ENCODE measurements at places on chromosomes 6 and 20.
A peak's percentile ranks its signal among the peaks of the same experiment; 100 is the strongest.

- DNase-seq = no peak
Measured at GRCh38 chr20:60469829-60470228, 511.6 kb downstream of the CDH26 start.

- no peak for DNase-seq
Measured at GRCh38 chr6:19818805-19819204, 18.4 kb upstream of the ID4 start.

- DNase-seq = peak; percentile 4
Measured at GRCh38 chr20:51594236-51595057, 51.9 kb upstream of the NFATC2 start.

DNA sequence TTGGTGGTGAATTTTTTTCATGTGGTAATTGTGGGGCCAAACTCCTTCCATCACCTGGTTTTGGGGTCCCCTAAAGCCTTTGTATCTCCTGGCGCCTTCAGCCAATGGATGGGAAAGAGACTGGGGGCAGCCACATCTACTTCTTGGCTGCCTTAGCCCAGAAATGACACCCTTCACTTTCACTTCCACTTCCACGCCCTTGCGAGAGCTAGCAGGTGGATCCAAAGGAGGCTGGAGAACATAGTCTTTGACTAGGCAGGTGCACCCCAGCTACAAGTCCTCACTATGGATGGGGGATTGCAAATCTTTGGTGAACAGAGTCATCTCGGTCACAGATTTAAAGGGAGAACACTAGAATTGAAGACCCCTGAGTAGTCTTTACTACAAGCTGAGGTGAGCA, 70.8 kb downstream of the NDUFAF5 start:
- no peak for DNase-seq

GRCh38 chr6:152316024-152316423, 321.1 kb downstream of the SYNE1 start:
- DNase-seq = peak; percentile 91

DNA sequence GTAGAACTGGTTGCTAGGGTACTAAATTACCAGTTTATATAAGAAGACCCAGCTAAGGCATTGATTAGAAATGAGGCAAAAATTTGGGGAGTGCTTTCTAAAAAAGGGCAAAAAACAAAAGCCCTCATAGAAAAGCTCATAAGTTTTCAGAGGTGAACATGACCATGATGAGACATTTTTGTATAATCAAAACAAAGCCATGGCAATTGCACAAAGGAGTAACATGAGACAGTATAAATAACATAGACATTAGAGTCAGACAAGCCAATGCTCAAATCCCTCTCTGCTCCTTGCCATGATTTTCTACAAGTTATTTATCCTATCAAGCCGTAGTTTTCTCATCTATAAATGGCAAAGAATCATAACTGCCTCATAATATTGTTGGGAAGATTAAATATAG, 112.2 kb upstream of the ADTRP start:
- DNase-seq = no peak

GRCh38 chr6:115004204-115004603, 661.4 kb upstream of the HS3ST5 start:
- DNase-seq = no peak

- no peak for DNase-seq
Measured at GRCh38 chr6:148223424-148223842, 119.2 kb upstream of the SASH1 start.

GRCh38 chr6:93468291-93468690, 48.9 kb upstream of the EPHA7 start:
- DNase-seq = no peak

DNA sequence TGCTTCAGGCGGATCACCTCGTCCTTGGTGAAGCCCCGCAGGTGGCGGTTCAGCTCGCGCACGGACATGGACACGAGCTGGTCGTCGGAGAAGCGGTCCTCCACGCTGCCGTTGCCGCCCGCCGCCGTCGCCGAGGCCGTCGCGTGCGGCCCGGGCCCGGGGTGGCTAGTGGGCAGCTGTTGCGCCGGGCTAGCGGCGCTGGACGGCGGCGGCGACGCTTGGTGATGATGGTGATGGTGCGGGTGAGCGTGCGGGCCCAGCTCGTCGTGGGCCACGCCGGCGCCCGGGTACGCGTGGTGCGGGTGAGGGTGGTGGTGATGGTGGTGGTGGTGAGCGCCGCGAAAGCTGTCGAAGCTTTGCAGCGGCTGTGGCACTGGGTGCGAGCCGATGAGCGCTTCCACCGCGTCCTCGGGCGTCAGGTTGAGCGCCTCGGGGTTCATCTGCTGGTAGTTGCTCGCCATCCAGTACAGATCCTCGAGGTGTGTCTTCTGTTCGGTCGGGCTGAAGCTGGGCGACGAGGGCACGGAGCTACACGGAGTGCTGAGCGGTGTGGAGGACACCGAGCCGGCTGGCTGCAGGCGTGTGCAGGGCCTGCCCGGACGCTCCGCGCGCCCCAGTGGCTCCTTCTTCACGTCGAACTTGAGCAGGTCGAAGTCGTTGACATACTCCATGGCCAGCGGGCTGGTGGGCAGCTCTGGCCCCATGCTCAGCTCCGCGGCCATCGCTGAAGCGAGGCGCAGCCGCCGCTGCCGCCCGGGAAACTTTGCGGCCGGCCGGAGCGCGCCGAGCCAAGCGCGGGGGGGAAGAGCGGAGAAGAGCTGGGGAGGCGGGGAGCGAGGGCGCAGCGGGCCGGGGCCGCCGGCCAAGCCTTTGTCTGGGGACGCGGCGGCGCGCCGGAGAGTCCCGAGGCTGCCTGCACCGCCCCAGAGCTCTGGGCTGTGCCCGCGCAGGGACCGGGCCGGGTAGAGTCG, 622 bp downstream of the MAFB start:
- no peak for DNase-seq

GRCh38 chr6:40295251-40295950, 291.8 kb downstream of the LRFN2 start:
- DNase-seq = no peak

GRCh38 chr6:163309491-163310026, 105.0 kb upstream of the QKI start:
- DNase-seq = no peak

GRCh38 chr6:150169609-150170008, 26.8 kb downstream of the PPP1R14C start:
- DNase-seq = peak; percentile 60

DNA sequence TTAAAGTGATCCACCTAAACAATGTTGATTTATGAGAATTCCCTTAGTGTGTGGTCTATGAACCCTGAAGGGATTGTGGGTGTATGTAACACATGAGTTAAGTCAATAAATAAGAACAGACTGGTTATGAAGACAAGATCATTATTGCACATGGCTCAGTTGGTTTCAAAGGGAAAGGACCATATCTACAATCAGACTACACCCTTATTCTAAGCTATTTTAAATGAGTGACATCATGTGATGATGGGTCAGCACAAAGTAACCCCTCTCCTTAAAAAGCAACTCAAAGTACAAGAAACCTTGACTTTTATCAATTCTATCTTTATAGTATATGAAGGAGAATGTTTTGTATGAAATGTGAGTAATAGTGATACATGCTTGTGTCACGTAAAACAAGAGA, 15.3 kb upstream of the ZSCAN23 start:
- DNase-seq = no peak

- peak; percentile 46 for DNase-seq
Measured at GRCh38 chr20:63553933-63554290, at the start of gene FNDC11. Gene FNDC11 (plus strand): TSS chr20:63554159. CDS start chr20:63555664, 1,505 bp downstream.

DNA sequence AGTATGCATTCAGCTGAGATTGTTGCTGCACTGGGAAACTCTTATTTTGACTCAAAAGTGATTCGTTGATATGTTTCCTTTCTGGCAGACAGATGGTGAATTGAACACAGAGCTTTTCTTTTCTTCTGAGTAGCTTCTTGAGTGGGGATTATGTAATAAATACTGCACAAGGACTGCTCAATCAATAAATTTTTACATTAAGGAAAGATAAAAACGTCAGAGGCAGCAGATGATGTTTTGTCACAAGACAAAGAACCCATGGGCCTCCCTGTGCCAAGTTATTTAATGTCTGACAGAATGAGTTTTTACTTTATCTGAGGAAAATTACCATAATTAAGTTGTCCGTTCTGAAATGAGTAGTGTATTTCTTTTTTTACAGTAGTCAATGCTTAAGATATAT, 460.3 kb downstream of the UTRN start:
- DNase-seq = no peak

DNA sequence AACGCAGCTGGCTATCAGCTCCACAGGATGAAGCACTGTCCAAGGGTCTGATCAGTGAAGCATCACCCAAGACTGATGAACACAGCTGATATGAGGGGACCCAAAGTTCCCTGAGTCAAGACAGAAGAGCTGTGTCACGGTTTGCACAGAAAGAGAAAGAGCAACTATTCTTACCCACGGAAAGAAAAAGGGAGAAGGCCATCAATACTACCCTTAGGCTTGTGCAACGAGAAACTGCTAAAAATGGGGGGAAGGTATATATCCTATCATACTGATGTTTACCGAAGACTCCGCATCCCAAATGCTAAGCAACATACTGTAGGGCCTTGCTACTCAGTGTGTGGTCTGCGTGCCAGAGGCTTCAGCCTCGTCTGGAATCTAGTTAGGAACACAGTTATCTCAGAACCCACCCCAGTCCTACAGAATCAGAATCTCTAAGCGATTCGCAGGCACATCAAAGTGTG, 665 bp downstream of the FASTKD5 start:
- peak; percentile 27 for DNase-seq

DNA sequence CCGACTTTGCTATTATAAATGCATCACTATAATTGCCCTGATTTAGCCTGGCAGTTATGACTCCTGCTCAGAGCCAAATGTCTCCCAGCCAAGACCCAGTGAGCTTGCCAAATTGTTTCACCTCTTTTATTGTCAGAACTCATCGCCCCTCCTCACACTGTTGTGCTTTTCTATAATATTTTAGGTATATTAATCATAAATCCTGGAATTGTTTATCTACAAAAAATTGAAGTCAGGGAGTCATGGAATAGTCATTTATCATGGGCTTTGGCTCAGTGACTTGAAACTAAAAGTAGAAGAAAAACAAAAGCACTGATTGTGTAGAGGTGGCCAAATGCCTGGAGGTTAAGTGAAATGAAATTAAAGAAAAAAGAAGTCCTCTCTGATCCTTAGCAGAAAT, 85.6 kb downstream of the PFDN4 start:
- DNase-seq = no peak

GRCh38 chr20:4973330-4974097, 27.8 kb downstream of the SLC23A2 start:
- DNase-seq = peak; percentile 56

- DNase-seq = peak; percentile 64
Measured at GRCh38 chr6:156780102-156780641, 3.0 kb downstream of the ARID1B start.

DNA sequence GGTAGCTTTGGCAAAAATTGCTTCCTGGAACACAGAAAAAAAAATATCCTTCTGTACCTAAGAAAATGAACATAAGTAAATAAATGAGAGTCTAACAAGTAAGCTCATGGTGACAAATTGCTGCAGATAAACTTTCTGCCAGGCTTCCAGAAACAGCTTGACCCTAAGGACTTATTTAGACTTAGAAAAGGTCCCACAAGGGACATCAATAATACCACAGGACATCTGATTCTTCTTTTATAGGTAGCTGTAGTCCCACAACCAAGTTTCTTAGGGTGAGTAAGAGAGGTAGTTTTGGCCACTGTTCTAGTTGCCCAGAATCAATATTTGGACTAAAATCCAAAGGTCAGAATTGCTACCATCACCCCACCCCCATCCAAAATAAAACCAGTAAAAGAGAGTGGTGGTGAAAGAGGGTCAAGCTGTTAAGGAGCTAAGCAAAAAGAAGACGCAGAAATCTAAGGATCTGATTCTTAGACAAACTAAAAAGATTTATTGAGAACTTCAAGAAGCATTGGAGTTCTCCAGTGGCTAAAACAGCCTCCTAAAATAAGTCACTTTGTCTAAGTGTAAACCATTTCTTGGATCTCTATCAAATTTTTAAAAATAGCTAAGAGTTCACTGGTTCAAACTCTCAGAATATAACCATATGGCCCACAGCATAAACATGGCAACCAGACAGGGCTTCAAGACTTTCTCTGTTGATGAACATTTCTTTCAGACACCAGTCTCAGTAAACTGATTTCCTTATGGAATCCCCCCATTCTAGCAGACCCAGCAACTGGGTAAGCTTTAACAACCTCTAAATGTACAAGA, 180.6 kb downstream of the PTPRK start:
- no peak for DNase-seq

DNA sequence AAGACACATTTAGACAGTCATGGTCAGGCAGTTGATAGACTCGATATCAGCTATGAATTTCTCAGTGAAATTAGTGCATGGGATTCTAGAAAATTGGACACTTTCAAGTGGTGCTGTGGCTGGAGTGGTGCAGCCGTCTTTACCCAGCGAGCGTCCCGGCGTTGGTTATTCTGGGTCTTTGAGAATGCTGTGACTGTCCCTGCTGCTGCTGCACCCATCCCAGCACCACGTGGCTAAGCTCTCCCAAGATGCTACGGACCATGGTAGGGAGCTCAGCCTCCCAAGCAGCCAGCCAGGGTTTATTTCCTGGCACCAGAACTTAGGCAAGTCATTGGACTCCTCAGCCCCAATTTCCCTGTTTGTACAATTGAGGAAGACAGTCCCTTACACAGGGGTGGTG, 147.2 kb upstream of the RPS6KA2 start:
- no peak for DNase-seq

- DNase-seq = no peak
Measured at GRCh38 chr20:35681960-35682359, 17.2 kb downstream of the NFS1 start.

DNA sequence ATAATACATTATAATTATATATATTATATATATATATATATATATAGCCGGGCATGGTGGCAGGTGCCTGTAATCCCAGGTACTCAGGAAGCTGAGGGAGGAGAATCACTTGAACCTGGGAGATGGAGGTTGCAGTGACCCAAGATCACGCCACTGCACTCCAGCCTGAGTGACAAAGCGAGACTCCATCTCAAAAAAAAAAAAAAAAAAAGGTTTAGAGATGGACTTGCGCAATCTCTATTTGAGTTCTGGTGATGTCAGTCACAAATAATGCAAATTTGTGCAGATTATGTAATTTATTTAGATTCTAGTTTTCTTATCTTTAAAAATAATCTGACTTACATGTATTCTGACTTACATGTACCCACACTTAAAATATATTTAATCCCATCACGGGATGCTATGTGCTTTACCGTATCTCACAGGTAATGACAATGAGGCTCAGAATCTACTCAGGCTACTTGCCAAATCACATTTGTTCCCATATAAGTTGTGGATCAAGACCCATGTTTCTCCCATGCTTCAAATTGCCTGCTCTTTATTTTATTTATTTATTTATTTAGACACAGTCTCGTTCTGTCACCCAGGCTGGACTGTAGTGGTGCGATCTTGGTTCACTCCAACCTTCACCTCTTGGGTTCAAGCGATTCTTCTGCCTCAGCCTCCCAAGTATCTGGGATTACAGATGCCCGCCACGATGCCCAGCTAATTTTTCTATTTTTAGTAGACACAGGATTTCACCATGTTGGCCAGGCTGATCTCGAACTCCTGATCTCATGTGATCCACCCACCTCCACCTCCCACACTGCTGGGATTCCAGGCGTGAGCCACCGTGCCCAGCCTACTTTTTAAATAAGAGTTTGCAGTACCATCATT, 7.6 kb upstream of the UST start:
- no peak for DNase-seq

GRCh38 chr6:161489626-161490306, 215.9 kb upstream of the AGPAT4 start:
- no peak for DNase-seq

Data from inflammatory macrophage treated with lipopolysaccharide for 1 hour (primary cell).